NCI-H1694 (cell line): ENCODE measurements at places on chromosomes 7 and 10.

DNA sequence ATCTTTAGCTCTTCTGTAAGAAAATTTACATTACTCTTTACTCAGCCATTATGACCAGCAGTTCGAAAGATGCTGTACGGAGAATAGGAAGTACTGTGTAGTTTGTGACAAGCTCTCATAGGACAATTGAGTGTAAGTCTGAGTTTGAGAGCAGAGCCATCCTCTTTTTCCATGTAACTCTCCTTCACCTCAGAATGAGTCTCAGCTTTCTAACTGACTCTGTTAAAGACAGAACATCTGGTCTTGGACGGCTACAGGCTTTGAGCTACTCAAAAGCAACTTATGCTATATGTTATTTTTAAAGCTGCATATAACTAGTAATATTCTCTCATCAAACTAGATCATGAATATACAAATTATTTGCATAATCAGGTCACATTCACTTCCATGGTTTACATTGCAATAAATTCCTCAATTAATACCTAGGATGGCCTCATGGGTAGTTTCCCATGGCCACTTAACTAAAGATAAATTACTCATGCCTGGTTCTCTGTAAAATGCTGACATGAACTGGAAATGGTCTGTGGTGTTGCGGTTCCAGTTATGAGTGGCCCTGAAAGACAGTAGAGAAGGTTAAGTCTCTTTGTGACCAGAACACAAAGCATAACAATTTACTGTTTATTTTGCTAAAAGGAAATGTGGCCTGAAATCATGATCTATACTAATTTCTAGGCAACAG, 358.7 kb downstream of the PHF14 start:
- no peak for DNase-seq

DNA sequence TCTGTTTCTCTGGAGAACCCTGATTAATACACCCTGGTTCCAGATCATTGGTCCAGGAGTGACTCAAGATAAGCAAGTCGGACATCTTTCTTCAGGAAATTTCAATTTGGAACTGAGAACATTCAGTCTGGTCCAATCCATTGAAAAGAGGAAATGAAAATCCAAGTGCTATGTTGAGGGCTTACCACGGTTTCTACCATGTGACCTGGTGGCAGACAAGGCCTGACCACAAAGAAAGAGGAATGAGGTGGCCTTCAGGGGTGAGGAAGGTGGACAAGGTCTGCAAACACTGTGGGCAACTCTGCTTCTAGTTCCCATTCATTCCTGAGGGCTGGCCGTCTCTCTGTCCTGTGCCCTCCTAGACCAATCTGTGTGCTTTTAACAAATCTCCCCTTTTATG, 149.2 kb upstream of the GHITM start:
- DNase-seq: no peak

GRCh38 chr7:24026351-24026750, 257.6 kb upstream of the NPY start:
- DNase-seq: no peak

GRCh38 chr10:3635697-3636096, 149.3 kb downstream of the KLF6 start:
- no peak for DNase-seq

DNA sequence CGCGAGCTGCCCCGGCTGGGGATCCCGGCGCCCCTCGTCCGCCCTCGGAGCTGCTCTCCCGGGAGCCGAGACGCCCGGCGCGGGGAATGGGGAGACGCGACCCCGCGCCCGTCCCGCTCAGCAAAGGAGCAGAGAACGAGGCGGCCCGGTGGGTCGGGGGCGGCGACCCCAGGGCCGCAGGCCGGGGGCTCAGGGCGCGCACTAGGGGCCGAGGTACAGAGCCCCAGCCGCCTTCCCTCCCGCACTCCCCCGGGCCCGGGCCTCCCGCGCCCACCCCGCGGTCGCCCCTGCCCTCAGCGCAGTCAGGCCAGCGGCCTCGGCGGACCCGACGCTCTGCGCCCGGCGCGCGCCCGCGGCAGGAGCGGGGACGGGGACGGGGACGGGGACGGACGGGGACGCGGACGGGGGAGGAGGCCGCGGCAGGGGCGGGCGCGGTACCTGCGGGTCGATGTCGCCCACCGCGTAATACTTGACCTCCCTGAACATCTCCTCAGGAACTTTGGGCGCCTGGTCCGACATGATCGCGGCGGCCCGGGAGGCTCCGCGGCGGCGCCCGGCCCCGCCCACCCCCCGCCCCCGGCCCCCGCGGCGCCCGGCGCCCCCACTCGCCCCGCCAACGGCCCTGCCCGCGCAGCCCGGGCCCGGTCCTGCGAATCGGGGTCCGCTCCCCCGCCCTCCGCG, 373 bp downstream of the PAXIP1 start:
- DNase-seq: no peak

DNA sequence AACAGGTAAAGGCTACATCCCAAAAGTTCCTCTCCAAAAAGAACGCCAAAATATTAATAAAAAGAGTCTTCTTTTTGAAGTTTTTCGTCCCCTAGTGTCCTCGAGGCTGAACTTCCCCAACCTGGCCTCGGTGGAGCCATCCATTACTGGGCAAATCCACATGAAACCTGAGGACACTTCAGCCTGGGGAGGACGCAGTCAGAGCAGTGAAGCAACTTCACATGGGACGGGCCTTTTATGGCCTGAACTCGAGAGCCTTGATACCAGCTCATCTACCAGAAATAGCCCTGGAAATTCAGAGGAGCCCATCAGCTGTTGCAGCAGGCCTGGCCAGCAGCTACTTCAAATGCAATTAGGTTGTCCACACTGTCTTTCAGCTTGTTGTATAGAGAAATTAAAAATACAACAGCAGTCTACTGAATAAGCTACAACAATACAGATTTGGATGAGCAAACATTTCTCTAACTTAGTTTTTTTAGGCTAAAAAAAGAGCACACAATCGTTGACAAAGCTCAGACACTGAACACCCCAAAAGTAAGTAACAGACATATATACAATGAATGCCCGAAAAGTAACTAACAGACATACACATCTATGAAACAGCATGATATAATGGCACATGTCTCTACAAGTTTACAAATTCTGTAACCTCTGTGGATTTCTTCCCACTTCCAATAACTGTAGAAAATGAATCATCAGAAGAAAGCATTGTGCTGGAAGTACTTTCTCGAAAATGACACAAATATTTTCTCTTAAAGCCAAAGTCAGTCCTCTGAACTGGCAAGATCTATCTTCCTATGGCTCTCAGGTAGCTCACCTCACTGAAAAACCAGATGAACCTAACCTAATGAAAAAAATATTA, at the start of gene SVIL:
Gene SVIL, minus strand, starts transcription at position 208 of the 862 bp plus-strand sequence. CDS start 79,913 bp downstream, outside the sequence.
- DNase-seq: no peak

DNA sequence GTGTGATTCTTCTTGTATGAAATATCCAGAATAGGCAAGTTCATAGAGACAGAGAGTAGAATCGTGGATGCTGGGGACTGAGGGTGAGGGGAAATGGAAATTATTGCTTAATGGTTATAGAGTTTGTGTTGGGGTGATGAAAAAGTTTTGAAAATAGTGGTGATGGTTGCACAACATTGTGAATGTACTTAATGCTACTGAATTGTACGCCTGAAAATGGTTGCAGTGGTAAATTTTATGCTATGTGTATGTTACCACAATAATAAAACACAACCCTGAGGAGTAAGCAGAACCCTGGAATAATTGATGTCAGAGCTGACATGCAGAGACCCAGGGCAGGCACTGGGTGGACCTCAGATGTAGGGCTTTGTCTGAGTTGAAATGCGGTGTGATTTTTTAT, 57.6 kb downstream of the TACR2 start:
- DNase-seq: no peak

- no peak for DNase-seq
Measured at GRCh38 chr10:124745252-124745651, 1.1 kb upstream of the FAM53B start.

DNA sequence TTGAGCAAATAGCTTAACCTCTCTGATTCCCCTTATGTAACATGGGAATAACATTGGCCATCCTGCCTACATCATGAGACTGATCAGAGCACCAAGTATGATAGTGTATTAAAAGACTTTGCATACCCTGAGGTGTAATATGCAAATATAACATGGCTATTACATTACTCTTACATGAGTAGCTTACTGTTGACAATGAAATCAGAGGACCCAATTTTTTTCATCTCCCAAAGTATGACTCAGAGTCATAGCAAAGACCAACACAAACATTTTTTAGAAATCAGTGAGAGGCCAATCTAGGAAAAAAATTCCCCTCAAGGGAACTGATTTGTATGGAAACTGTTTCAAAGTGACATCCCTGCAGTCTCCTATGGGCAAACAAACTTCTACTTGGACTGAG, 47.0 kb upstream of the TMEM140 start:
- no peak for DNase-seq
